Amniotic epithelial cell (primary cell): ENCODE measurements at places on chromosomes 11 and 22.
A peak's percentile ranks its signal among the peaks of the same experiment; 100 is the strongest.

GRCh38 chr22:44532552-44532951 lies 34.5 kb upstream of the RTL6 start:
- DNase-seq: no peak

GRCh38 chr22:25853501-25854284 lies 111.7 kb downstream of the MYO18B start:
- DNase-seq: no peak

- peak; percentile 81 for DNase-seq
These were observed 7.0 kb downstream of the C11orf86 start for GRCh38 chr11:66981976-66982578.

- DNase-seq: peak; percentile 90
These were observed 77.4 kb downstream of the GGTLC2 start for GRCh38 chr22:22721681-22722354.

- DNase-seq: peak; percentile 65
These were observed 61.5 kb upstream of the EED start for GRCh38 chr11:86182976-86183584.

DNA sequence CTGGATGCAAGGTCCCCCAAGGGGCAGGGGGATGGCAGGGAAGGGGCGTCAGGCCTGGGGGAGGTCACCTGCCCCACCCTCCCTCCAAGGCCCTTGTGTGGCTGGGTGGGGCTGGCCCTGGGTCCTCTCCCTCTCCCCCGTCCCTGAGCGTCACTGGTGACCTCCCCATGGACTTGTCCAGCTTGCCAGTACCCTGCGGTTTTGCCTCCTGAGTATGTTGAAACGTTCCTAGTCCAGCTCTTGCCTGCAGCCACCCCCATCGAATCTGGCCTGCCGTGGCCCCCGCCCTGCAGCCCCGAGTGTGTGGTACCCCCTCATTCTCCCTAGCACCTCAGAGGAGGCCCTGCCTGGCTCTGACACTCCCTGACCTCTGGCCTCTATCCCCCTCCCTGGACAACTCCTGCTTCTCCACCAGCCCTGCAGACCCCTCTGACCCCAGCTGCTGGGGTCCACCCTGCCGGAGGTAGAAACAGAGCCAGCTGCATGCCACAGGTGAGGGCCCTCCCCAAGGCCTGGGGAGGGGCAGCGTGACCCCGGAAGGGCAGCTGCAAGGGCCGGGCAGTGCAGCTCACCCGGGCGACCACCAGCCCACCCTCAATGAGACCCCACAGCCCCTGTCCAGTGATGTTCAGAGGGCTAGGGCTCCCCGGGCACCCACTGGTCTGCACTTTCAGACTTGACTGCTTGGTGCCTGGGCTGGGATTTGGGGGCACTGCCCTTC lies 4.1 kb upstream of the MUC6 start:
- no peak for DNase-seq

DNA sequence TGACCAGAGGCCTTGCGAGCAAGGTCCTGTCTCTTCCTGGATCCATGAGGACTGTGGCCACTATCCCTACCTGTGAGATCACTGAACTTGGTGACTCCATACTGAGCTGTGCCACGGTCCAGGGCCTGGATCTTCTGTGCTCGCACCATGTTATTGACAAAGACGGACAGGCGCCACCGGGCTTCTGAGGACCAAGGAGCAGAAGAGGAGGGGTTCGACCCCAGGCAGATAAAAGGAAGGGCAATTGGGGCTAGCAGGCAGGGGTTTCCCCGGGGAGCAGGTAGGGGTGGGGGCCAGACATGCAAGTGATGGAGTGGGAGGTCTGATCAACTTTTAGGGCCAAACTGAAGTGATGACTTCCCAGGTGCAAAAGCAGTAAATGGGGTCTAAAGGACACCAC lies 2.2 kb downstream of the CTSF start:
- DNase-seq: no peak

DNA sequence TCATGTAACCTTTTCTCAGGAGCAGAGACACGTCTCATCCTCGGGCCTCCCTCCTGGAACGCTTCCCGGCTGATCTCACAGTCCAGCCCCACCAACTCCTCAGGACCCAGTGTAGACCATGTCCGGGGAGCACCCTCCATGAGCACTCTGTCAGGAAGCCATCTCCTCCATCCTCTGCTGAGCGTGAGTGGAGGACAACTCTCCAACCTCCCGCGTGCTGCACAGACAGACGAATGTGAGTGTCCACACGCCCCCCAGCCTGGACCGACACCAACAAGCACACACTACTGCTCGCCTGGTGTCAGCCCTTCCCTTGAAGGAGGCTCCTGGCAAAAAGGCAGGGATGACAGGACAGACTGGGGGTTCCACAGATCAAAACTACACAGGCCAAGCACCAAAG lies 86.6 kb downstream of the SHANK2 start:
- no peak for DNase-seq

DNA sequence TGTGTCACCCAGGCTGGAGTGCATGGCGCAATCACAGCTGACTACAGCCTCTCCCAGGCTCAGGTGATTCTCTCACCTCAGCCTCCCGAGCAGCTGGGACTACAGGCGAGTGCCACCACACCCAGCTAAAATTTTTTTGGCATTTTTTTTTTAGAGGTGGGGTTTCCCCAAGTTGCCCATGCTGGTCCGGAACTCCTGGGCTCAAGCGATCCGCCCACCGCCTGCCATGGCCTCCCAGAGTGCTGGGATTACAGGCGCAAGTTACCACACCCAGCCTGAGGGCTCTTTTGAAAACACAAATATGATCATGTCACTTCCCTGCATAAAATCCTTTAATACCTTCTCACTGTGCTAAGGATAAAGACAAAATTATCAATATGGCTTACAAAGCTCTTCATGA lies 88.1 kb downstream of the MAML2 start:
- no peak for DNase-seq
